ENCODE measurements at places on chromosomes 5 and 9.

DNA sequence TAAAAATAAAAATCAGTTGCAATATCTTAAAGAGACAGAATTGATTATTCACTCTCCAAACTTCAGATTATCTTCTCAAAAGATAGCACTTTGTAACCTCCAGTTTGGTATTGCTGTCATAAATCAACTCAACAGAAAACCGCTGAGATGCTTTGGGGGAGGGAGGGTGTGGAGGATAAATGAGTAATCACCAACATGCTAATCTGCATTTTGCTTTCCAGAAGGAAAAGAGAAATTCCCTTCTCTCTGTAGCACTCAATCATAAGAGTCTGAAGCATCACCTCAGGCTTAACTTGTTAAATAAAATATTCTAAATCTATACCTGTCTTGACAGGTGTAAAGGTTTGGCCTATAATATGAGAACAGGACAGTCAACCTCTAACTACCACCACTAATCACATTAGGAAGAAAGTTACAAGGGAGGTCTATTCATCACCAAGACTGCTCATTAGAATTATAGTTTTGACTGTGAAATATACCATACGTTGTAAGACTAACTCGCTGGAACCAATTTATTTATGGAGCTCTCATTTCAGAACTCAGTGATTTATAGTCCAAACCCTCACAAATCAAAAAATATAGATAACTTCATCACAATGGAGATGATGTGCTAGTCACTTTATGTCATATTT, 89.0 kb downstream of the PIK3R1 start:
- no peak for DNase-seq

- DNase-seq, result no peak
Observed at GRCh38 chr5:119322312-119322947, 33.4 kb upstream of the TNFAIP8 start.

GRCh38 chr9:76369583-76369982, 24.6 kb downstream of the RFK start:
- DNase-seq, result peak; percentile 80

GRCh38 chr9:7234144-7234543, 476.4 kb downstream of the KDM4C start:
- DNase-seq, result peak; percentile 62

DNA sequence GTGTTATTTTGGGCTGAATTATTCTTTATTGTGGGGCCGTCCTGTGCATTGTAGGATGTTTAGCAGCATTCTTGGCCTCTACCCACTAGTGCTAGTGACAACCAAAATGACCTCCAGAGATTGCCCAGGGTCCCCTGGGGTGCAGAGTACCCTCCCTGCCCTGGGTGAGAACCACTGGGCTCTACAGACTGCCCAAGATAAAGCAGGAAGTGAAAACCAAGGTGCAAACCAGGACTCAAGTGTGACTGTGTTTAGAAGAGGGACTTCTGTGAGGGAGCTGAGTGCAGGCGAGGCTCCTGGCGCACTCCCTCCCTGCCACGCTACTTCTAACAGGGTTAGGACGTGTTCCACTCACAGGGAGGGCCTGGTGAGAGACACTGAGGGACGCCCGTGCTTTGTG, 41.6 kb downstream of the USP20 start:
- DNase-seq, result no peak

DNA sequence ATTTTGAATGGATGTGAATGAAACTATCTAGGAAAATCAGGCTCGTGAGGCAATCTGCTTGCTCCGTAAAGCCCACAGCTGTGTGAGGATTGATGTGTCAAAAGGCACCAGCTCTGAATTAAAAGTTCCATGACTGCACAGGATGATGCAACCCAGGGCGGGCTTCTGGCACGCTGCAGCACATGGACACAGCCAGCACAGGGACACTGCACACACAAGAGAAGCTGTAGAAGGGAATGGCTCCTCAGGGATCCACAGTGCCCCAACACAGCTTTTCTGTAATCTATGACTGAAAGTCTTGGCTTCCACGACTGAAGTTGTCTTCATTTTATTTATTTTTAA, 151.0 kb downstream of the GCNT1 start:
- DNase-seq, result peak; percentile 68

DNA sequence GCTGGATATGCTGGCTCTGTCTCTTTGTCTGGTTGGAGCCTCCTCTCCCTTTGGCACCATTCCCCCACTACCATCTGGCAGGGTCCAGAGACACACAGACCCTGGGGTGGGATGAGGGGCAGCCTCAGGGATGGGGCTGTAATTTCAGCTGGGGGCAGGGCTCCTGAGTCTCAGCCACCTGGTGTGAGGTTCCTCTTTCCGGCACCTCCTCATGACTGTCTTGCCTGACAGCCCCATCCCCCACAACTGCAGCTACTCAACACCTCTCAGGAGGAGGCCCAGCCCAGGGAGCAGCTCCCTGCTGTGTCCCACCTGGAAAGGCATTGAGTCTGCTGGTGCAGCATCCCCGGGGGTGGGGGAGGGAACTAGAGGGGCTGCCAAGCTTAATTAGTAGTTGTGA, 11.7 kb upstream of the RPS14 start:
- DNase-seq, result no peak

GRCh38 chr9:87713278-87713987, 12.5 kb upstream of the CTSL start:
- DNase-seq, result peak; percentile 99

- DNase-seq, result no peak
Observed at GRCh38 chr5:142966121-142966420, 195.9 kb downstream of the ARHGAP26 start.

GRCh38 chr5:116629168-116629567, 54.5 kb upstream of the SEMA6A start:
- DNase-seq, result no peak

DNA sequence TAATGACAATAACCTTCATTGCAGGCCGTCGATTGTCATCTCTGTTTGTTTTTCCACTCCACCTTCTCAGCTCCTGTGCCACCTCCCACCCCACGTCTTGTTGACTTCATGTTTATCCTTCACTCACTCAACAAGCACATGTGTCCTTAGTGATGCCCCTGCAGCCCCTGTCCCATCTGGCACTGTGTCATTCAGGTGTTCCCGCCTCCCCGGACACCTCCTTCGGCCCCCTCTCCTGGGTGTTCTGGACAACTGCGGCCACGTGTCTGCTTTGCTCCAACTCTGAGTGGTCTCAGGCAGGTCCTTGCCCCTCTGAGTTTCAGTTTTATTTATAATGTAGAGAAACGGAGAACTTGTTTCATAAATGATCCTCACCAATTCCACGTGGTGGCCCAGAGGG, 91.0 kb upstream of the COL5A1 start:
- DNase-seq, result no peak

DNA sequence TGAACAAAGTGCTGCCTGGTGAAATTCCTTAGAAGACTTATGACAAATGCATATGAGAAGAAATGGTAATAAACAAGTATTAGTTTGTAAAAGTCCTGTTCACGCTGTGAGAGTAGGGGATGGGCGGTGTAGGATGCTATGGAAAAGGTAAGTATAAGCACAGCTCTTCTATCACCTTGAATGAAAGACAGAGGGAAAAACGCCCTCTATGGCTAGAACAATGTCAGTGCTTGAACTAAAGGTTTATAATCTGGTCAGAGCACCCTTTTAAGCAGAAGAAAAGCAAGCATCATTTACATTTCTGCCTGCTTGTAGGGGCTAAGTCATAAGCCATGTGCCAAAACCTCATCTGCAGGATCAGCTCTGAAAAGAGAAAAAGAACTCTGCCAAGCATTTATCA, 115.2 kb downstream of the LHFPL2 start:
- DNase-seq, result peak; percentile 75

- DNase-seq, result peak; percentile 39
Observed at GRCh38 chr5:16866795-16867576, 69.1 kb downstream of the MYO10 start.

DNA sequence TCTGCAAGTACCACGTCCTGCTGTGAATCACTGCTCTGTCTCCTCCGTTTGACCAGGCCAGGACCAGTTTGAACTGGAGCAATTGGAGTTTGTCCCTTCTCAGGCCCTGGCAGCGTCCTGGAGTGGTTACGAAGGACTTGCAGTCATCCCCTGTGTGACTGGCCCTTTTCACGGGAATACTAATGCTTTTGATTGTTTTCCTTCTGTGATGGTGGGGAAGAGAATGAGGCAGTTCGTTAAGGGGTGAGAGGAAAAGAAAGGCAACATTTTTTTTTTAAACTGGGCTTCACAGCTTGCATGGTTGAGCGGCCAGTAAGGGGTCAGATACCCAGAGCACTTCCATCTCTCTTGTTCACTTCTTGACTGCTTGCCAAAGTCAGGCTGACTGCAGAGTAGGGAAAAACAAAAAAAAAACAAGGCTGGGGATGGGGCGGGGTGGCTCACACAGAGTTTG, 153.5 kb upstream of the STK32A start:
- no peak for DNase-seq

GRCh38 chr5:134873494-134873893, 677 bp upstream of the TXNDC15 start:
- DNase-seq, result no peak

- DNase-seq, result no peak
Observed at GRCh38 chr5:37207802-37208201, 41.4 kb downstream of the CPLANE1 start.

DNA sequence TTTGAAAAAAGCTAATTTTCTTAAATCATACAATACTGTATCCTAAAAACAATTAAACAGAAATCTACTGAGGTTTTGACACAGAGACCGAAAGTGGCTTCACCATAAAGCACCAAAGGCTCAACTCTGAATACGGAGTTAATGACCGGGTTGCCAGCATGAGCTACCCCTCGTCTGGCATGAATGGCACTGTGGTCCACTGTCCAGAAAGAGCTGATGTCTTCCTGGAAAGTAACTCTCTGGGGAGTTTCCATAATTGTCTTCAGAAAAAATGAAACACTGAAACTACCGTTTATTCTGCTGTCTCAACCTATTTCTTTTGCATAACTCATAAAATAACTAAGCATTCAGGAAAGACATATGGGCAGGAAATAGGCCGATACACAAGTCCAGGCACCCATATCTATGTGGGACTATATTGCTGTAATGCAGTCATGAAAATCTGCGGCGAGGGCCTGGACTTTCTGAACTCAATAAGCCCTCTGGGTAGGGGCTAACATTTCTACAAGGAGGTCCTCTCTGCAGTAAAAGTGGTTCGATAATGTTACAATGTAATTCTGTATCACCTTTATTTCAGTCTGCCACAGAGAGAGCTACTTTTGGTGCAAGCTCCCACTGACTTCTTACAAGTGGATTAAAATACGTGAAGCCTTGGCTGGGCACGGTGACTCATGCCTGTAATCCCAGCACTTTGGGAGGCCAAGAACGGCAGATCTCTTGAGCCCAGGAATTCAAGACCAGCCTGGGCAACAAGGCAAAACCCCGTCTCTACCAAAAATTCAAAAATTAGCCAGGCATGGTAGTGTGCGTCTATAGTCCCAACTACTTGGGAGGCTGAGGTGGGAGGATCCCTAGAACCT, 52.4 kb downstream of the ANKH start:
- DNase-seq, result peak; percentile 27

DNA sequence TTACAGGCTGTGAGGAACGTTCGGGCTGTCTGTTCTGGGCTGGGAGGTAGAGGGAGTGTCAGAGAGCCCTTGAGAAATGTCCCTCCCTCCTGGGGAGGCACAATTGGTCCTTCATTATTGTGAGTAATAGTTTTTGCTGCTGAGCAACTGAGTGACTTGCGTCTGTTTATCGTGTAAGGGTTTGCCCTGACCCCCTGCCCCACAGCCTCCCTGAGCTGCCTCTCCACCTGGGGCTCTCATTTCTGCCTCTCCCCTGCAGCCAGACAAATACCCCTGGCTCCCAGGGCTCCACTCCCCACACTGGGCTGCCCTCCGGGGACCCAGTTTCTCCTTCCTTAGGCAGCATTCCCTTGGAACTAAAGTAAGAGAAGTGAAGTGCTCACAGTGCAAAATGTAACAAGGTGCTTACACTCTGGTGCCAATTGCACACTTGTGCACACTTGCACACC, 174.9 kb upstream of the MVB12B start:
- peak; percentile 12 for DNase-seq

DNA sequence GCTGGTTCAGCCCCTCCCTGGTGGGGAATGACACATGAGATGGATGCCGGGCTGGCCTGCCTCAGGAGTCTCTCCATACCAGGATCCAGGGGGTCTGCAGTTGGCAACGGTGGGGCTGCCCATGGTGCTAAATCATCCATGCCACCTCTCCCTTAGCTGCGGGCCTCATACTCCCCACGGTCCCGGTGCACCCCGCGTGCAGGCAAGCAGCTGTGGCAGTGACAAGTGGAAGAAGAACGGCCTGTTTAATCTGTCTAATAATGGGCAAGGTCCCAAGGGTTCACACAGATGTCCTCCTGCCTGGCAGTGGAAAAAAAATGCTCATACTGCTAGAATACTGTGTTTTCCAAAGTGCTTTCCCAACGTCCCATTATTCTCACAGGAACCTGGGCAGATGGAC, 196.9 kb upstream of the PANK3 start:
- no peak for DNase-seq

DNA sequence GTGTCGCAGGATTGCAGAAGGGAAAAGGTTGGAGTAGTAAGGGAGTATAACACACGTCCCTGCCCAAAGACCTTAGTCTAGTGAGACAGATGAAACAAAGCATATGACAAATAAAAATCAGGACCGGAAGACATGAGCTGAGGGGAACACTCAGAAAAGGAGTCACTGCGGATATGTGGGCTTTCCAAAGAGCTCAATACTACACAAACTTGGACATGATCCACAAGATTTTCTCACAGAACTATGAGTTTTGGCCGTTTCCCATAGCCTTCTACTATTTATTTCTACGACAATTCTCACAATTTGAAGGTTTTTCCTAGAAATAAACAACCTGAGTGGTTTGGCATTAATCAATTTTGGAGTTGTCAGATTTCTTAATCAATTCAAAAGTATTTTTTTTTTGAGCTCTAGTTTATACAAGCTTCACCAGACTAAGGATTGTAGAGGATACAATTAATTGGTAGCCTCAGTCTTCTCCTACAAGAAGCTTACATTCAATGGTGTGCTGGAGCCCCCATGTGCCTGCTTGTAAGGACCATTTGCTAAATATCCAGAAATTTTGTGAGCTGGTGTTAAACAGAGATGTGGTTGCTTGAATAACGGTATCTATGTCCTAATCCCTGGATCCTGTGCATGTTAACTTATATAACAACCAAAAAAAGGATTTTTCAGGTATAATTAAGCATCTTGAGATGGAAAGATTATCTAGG, 91.4 kb downstream of the ADAMTS12 start:
- DNase-seq, result no peak

- no peak for DNase-seq
Observed at GRCh38 chr5:5217371-5217770, 77.2 kb downstream of the ADAMTS16 start.

GRCh38 chr9:129175825-129176633, 2.0 kb downstream of the IER5L start:
- DNase-seq, result peak; percentile 92

- peak; percentile 97 for DNase-seq
Observed at GRCh38 chr9:88651682-88652633, 117.0 kb downstream of the NXNL2 start.
